ENCODE measurements at places on chromosomes 1 and 21.

GRCh38 chr1:15719381-15720120, 16.5 kb upstream of the SLC25A34 start:
- DNase-seq, result no peak

GRCh38 chr1:93988634-93989350, 79.6 kb upstream of the GCLM start:
- no peak for DNase-seq

GRCh38 chr1:59150577-59151386, 146.1 kb upstream of the FGGY start:
- no peak for DNase-seq

DNA sequence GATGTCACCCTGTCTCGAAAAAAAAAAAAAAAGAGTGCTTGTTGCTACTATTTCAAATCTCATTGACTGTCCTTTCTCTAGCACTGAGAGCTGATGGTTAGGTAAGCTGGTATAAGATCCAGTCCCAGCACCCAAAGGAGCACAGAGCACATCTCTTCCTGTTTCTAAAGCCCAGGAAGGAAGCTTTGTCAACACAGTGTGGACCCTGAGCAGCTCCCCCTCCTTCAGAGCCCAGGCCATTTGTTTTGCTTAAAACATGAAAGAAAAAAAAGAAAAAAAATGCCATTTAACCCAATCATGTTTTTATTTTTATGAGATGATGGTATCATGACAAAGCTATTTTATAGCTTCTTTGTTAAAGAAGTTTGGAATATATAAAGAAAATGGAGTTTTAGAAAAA, 184.1 kb upstream of the DUSP10 start:
- DNase-seq, result no peak

DNA sequence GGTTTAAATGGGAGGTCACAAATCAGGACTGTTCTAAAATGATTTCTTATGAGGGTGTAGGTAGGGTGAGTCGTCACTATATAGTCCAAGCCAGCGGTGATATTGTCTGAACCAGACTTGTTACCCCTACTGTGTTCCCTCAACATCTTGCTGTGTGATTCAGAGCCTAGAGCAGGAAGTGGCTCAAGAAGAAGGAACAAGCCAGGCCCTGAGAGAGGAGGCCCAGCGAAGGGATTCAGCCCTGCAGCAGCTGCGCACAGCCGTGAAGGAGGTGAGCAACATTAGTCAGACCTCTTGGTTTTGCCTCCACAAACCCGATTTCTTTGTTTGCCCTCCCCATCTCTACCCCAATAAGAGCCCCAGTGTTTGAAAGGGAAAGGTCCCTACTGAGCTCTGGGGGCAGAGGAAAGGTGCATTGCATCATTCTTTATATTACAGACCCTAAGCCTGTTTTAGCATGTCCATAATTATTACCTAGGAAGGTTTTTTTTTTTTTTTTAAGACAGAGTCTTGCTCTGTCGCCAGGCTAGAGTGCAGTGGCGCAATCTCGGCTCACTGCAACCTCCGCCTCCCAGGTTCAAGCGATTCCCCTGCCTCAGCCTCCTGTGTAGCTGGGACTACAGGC, 5.0 kb upstream of the SH3BGRL3 start:
- DNase-seq, result no peak

GRCh38 chr1:210117681-210118170, 114.9 kb upstream of the SERTAD4 start:
- no peak for DNase-seq

DNA sequence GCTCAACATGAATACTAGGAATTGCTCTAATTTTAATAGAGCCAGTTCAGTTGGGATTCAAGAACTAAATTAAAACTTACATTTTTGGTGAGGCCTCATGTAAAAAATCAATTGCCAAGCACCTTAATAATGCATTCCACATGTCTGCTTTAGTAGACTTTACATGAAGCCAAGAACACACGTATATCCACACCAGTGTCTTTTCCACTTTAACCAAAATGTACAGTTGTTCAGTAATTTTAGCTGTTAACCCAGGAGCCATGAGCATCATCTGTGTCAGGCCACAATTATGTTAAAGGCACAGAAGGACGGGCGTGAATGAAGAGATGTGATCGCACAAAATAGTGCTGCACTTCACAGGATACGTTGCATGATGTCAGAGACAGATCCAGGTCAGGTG, 136.7 kb downstream of the TLR5 start:
- DNase-seq, result no peak

GRCh38 chr1:201849372-201850052, 20.6 kb downstream of the IPO9 start:
- DNase-seq, result no peak

GRCh38 chr1:175338387-175339135, 146.0 kb upstream of the KIAA0040 start:
- DNase-seq, result peak; percentile 19

- DNase-seq, result no peak
Observed at GRCh38 chr21:34673006-34673405, 4.2 kb downstream of the CLIC6 start.

GRCh38 chr1:178931858-178932551, 61.1 kb upstream of the ANGPTL1 start:
- no peak for DNase-seq

DNA sequence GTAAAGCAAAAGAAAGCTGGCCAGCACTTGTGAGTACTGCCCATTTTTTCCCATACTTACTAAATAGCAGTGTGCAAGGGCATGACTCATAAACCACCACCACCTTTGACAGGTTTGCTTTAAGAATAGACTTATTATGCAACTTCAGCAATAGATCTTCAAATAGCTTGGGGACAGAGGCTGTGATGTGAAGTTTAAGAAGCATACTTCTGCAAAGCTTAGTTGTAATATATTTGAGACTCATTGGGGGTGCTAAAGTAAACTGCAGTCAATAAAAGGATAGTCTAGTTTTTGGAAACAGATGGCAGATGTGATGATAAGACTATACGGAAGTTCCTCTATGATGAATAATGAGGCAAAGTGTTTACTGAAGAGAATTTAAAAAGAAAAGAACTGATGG, 210.0 kb downstream of the PLA2G4A start:
- DNase-seq, result no peak

GRCh38 chr1:53838654-53838974, 518 bp upstream of the NDC1 start:
- DNase-seq, result no peak

DNA sequence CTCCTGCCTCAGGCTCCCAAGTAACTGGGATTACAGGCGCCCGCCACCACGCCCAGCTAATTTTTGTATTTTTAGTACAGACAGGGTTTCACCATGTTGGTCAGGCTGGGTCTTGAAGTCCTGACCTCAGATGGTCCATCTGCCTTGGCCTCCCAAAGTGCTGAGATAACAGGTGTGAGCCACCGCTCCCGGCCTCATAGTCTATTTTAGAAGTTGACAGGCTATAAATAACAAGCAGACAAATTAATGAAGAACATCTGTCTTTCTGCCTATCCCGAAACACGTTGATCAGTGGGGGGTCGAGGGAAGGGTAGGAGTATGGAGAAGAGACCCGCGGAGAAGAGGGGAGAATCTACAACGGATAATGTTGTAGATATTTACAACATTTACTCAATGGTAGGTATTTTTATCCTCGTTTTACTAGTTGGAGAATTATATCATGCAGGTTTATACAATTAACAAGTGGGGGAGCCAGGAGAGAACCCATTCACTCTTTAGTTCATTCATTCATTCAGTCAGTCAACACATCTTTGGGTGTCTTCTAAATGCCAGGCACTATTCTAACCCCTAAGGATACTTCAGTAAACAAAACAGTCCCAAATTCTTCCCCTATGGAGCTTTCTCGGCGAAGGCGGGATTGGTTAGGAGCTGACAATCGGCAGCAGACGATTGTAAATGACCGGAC, 497 bp upstream of the IFNAR2 start:
- DNase-seq, result no peak

DNA sequence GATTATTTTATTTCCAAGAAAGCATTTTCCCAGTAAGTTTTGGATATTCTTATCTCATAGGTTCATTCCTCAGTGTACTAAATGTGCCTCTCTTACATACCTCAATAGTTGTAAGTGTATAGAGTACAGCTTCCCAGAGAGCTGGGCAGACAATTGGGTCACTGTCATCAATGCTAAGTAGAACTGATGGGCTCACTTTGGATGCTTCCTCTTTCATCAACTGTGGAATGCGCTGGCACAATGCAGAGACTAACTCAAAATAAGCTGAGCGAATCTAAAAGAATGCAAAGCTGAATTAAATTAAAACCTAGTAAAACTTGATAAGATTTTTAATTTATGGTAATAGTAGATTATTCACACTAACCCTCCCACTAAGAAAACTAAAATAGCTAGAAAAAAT, 21.5 kb downstream of the LTN1 start:
- no peak for DNase-seq

- no peak for DNase-seq
Observed at GRCh38 chr1:169588785-169589485, 2.7 kb upstream of the F5 start.

DNA sequence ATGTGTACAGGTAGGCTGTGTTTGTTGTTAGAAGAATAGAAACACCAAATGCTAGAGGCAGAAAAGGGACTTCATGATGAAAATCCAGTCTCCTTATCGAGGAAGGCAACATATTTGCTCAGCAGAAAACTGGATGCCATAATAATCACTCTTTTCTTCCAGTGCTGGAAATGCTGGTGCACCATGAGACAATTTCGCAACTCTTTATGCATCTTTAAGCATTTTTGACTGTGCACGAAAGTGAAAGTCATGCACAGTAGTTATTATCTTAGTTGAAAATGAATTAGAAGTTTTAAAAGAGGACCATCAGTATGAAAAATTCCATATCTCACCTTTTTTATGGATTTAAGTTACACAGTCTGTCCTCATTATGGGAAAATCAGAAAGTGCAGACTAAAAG, 29.1 kb downstream of the SMYD2 start:
- DNase-seq, result no peak

DNA sequence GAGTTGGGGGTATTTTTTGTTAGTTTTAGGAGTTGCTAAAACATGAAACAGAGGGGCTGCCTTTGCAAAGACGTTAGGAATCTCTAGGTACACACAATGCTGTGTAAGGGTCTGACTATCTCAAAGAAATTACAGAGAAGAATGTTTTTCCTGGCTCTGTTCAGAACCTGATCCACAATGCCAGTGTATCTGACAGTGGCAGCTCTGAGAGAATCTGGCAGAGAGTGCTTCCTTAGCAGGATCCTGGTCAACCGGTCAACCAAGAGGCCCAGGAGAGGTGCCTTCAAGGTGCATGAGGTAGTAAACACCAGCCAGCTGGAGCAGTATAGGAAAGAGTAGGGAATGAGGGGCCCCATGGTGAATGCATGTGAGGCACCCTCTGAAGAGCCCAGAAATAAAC, 40.9 kb upstream of the RGS1 start:
- no peak for DNase-seq

GRCh38 chr1:244820131-244820530, 15.3 kb upstream of the COX20 start:
- DNase-seq, result no peak

Data from activated gamma-delta T cell treated with anti-CD3 and anti-CD28 coated beads, Interleukin-2, amount 50 U/mL, for 16 hours (primary cell).